ENCODE measurements at places on chromosomes 1 and 21.

DNA sequence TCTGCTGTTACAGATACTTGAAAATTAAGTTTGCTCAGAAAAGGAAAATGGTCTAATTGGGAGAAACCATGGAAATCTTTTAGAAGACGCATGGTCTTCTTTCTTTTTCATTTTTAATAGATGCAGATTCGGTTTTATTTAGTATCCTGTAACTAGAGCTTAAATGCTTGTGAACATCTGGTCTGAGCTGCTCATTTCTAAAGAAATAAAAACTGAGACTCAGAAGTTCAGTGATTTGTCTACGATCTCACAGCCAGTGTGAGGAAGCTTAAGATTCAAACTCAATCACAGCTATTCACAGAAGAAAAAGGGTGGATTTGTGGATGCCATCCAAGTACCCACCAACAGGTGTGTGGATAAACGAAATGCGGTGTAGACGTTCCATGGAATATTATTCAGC lies 80.0 kb upstream of the TIAM1 start:
- DNase-seq: no peak

GRCh38 chr1:54220004-54220811 lies 20.2 kb downstream of the MRPL37 start:
- peak; percentile 67 for DNase-seq

DNA sequence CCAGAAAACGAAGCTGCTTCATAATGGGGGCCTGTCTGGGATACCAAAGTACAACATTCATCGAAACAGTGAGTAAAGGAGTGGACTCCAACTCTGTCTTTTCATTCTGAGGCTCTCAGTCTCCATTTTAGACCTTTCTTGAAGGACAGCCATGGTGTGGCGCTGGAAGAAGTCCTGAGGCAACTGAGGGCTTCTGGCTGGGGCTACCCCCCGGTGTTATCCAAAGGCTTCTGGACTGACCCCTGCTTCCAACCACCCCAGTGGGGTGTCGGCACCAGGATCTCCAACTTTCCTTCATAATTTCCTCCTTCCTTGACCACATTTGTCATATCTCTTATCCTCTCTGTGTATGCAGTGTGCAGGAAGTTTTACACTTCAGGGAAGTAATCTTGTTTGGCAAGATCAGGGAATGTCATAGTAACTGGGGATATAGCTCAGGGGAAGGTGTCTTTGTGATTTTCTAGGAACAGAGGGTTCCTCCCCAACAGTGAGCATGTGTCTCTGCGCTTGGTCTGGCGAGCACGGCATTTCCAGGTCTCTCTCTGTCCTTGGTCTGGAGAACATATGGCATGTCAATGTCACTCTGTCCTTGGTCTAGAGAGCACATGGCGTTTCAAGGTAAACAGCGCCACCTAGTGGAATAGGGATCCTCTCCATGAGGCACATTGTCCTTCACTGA lies 19.4 kb upstream of the BSDC1 start:
- DNase-seq: no peak

DNA sequence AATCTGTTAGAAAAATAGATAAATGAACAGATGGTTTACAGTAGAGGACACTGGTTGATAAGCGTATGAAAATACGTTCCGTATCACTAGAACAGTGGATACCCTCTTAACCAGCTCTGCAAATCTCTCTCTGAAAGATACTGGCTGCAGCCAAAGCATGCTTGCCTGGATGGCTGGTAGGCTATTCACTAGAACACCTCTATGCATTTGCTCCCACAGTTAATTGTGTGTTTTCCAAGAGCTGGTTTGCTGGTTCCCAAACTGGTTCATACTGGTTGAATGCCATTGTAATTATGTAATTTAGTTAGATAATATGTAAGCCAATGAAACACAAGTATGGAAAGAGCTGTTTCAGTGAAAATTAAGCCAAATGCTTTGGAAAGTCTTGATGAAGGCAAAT lies 126.6 kb downstream of the C1orf21 start:
- no peak for DNase-seq

DNA sequence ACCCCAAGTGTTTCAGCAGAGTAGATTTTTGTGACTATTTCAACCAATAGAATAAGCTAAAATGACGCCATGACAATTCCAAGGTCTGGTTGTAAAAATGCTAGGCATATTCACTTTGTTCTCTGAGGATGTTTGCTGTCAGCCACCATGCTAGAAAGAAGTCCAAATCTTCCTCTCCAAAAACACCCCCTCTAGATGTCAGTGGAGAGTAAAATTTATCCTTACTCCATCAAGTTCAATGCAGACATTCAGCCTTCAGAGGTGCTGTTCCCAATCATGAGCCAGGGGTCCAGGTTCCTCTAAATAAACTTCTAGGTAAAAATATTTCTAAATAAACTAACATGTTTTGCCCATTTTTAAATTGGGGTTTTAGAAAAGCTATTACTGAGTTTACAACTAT lies 395.4 kb upstream of the ADAMTS5 start:
- no peak for DNase-seq

- no peak for DNase-seq
Observed at GRCh38 chr1:31671147-31671546, 26.5 kb upstream of the PEF1 start.

DNA sequence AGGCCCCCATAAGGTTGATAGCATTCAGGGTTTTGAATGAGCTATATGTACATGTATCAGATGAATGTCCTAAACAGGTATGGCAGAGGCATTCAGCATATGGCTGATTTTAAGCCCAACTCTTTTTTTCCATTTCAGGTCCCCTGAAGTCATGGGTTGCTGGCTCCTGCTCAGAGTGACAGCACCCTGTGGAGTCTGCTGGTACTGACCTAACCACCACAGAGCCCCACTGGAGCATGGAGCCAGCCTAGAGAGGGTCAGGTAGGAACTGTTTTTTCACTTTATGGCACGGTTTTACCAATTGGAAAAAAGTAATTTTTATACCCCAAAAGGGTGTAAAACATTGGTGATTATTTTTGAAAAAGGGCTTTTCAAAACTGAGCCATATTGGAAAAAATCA lies 82.5 kb upstream of the MPC2 start:
- DNase-seq: no peak

GRCh38 chr1:201491896-201492511 lies 14.9 kb downstream of the CSRP1 start:
- DNase-seq: no peak

- no peak for DNase-seq
Observed at GRCh38 chr1:32471695-32472362, 7.0 kb downstream of the ZBTB8B start.

DNA sequence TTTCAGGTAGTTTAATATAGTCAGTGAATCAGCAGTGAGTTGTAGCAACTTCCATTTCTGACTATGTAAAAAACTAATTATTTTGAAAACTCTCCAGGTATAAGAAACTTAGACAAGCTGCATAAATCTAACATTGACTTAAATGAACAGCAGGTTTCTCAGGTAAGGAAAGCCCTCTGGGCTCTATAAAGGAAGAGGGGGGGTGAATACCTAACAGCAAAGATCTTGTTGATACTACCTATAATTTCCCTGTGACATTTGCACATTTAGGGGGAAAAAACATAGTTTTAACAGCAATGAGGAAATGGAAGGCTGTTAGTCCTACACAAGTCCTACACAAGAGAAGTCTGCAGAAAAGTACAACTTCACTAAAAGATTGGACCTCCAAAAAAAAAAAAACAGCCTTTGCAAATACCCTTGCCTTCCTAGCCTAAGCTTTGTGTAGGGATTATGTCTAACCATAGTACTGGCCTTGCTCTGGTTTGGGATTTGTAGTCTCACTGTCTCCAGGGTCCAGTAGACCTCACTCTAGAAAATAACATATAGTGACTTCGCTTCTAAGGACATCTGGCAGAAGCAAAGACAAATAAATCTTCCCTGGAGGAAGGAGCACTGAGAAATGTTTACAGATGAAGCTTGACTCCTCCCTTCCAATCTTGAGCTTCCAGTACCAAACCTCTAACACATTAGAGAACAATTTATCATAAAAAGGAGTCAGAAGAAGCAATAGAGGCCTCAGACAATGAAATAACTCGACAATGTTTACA lies 459.8 kb downstream of the DSCAM start:
- no peak for DNase-seq

DNA sequence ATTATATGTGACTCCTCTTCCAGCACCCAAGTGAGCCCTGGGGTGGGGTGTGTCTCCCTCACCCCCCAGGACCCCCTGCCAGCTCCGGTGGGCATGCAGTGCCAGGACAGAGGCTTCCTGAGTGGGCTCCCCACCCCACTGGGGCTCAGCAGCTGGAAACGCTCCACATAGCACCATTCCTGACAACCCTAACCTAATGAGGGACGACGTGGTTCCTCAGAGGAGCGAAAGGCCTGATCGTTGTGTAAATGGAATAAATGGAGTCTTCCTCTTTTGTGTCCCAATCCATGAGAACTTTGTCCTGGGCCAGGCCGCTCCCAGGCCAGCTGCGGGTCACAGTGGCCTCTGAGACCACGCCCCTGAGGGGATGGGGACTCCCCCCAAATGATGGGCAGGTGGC lies 1.8 kb upstream of the TSPEAR start:
- no peak for DNase-seq

DNA sequence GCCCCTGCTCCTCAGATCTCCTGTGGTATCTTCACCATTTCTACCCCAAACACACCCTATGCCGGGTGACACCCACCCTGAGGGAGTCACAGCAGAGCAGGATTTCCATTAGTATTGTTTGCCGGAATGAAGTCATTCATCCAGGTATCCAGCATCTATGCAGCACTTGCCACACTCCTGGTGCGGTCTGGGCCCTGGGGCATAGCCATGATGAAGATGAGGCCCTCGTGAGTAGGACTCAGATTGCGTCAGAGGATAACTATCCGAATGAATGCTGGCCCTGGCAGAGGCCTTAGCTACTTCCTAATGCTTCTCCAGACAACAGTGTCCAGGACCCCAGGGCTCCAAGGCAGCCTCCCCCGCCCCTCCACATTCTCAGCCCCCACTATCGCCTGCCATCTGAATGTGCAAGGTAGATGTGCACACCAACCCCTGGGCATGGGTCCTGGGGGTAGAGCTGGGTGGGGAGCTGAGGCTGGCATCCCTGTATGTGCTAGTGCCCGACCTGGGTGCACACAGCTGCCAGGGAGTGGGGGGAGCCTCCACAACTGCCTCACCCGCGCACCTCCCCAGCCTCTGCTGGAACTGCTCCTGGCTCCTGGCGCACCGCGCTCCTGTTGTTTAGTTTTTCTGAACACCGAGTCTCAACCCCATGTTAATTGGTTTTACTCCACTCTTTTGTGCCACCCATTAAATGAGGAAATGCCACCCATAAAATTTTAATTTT lies 25.5 kb upstream of the ZC3H12A start:
- DNase-seq: no peak

DNA sequence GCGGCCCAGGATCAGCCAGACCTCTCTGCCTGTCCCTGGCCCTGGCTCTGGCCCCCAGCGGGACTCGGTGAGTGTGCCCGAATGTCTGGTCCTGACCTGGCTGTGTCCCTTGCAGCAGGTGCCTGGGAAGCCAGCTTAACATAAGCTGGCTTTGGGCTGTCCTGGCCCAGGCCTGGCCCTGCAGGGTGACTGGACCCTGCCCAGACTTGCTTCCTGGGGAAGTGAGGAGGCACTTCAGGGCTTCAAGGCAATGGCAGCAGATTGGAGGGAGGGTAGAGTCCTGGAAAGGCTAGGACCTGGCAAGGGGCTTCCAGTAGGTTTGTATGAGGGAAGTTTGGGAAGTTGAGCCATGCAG lies 16.4 kb downstream of the RPS6KA1 start:
- DNase-seq: no peak

GRCh38 chr1:234710381-234710780 lies 100.4 kb upstream of the IRF2BP2 start:
- no peak for DNase-seq

GRCh38 chr1:192252776-192253175 lies 64.0 kb upstream of the RGS21 start:
- DNase-seq: no peak

DNA sequence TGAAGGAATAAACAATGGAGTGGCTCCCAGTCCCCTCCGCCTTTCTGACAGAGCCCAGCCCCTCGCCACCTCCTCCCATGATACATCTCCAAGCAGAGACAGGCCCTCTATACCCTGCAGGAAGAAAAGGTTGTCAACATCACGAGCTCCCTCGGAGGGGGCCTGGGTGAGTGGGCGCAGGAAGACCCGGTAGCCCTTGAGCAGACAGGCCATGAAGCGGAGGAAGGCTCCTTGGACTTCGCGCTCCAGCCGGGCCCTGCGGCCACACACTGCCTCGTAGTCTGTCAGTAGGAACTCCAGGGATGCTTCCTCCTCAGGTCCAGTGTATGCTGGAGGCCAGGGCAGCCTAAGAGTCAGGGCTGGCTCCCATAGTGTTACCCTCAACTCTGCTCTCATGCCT lies 7.0 kb downstream of the DENND4B start:
- no peak for DNase-seq

DNA sequence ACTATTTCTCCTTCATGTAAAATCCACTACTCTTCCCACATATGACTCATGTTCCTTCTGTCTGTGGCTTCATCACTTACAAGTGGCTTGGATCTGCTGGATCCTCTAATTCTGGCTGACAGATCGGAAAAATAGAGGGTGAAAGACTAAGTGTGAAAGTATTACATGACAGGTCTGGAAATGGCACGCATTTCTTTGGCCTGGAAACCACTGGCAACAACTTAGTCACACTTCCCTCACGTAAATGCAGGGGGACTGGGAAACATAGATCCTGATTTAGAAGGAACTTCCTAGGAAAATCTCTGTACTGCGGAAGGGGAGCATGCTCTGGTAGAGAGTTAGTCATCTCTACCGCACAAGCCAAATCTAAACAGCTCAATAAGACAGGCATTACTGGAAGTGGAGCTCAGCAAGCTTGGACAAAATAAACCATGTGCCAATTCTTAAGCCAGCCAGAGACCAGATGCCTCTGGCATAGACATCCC lies 305.4 kb upstream of the PTBP2 start:
- no peak for DNase-seq

GRCh38 chr21:39837861-39838359 lies 29.3 kb upstream of the PCP4 start:
- no peak for DNase-seq

DNA sequence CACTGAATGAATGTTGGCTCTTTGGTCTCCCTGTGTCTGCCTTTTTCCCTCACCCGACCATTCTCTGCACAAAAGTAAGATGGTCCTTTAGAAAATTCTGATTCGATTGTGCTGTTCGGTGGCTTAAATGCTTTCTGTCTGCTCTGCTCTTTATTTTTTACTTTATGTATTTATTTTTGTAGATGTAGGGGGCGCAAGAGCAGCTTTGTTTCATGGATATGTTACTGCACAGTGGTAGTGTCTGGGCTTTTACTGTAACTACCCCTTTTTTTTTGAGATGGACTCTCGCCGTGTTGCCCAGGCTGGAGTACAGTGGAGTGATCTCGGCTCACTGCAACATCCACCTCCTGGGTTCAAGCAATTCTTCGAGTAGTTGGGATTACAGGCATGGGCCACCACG lies 15.7 kb downstream of the NLRP3 start:
- DNase-seq: no peak

- DNase-seq: no peak
Observed at GRCh38 chr1:14499312-14500040, 99.0 kb upstream of the KAZN start.

- DNase-seq: no peak
Observed at GRCh38 chr21:16370186-16370585, 640.4 kb downstream of the USP25 start.
